ENCODE measurements at places on chromosomes 2 and 18. TPM values are rescaled to one million over a fixed set of nuclear protein-coding genes. Genes with fewer than 3 reads are reported as not detected.

Gene POMC
- total RNA-seq, result 2.7 TPM

GRCh38 chr2:38522754-38523349, 79.9 kb downstream of the HNRNPLL start:
- DNase-seq, result no peak

DNA sequence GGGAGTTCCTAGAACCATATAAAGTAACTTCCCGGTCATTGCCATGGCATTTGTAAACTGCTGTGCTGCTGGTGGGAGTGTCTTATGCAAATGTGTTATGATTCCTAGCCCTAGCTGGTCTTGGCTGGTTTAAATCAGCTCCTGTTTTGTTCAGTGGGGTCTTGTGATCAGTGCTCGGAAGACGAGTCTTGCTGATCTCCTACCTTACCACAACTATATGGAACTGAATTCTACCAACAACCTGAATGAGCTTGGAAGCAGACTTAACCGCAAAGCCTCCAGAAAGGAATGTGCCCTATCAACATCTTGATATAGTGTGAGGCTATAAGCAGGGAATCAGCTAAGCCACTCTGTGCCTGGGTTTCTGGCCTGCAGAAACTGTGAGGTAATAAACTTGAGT, 33.5 kb downstream of the POLE4 start:
- DNase-seq, result no peak

DNA sequence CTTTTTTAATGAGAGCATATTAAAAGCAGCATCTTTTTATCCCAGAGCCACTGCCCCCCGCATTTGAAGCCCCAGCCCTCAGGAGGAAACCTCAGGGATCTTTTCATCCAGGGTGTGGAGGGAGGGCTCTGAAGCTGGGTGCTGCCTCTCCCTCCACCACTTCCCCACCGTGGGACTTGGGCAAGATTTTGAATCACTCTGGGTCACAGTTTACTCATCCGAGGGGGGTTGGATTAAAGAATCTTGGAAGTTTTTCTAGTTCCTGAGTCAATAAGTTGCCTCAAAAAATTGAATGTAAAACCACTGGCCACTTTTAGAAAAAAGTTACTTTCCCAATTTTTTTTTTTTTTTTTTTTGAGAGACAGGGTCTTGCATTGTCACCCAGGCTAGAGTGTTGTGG, 62.0 kb upstream of the ANKRD44 start:
- no peak for DNase-seq

DNA sequence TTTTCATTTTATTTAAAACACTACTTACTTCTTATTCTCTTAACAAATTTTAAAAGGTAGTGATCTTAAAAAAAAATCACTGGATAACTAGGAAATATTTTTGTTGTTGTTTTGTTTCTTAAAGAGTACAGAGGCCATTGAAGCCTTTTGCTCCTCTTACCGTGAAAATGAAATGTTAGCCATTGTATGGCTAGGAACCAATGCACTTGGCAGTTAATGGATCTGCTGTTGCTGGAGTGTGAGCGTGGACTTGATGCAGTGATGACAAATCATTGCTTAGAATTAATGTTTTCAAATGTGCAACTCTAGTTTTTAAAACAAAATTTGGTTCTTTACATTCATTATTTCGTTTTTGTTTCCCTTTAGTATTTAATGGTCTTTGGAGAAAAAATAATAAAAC, 162.3 kb downstream of the HAUS1 start:
- no peak for DNase-seq

Data from suprapubic skin (tissue), 4 donors.